AG04449 (cell line): ENCODE measurements at places on chromosomes 3 and 15.
A peak's percentile ranks its signal among the peaks of the same experiment; 100 is the strongest.

- no peak for DNase-seq
Measured at GRCh38 chr3:10524799-10525301, 19.5 kb upstream of the ATP2B2 start.

DNA sequence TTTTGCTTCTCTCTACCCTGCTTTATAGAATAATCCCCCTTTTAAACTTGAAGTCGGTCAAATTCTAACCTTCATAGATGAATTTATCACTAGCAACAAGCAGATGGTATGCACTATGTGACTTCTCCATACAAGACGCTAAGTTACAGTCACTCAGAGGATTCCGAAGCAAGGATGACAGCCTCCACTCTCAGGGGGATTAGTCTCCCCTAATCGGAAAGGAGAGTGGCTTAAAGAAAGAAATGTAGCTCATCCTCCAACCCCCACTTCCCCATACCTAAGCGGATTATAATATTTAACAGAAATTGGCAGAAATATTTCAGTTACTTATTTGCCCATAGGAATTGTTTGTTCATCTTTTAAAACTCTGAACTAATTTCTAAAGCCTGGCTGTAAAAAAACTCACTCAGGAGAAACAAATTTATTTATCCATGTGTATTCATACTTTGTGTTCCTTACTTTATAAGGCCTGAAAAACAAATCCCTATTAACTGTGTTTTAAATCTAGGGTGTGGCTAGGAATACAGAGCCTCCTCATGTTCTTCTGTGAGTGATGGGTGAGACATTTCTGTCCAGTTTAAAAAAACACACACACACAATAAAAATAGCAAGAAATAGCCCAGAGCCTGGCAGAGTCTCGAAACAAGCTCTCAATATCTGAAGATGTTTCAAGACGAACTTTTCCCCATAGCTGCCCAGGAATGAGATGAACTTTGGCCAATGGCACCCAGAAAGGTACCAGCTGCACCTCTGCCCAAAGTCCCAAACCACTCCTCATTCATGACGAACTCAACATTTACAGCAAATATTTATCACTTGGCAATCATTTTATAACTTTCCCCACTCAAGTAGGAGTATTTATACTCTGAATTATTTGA, 18.7 kb downstream of the SIAH2 start:
- no peak for DNase-seq

GRCh38 chr3:113947372-113948014, at the start of gene ZDHHC23:
Gene ZDHHC23 (plus strand): TSS chr3:113948013. CDS start chr3:113948803, 790 bp downstream.
- DNase-seq, result no peak

DNA sequence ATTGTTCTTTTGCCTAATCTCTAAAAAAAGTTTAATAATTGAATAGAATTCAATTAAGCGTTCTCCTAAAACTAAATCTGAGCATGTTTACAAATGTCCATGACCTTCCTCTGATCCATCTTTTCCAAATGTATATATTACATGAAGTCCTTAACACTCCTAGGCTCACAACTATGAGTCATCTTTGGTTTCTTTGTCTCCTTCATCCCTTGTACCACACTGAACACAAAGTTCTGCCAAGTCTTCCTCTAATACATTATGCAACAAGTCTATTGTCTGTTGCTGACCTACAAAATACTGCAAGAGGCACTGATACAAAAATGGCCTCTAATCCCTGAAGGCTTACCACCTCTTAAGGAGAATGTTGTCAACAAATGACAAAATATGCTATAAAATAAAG, 550.2 kb downstream of the PYDC2 start:
- no peak for DNase-seq

GRCh38 chr15:81754078-81754477, 291.7 kb downstream of the MEX3B start:
- no peak for DNase-seq

DNA sequence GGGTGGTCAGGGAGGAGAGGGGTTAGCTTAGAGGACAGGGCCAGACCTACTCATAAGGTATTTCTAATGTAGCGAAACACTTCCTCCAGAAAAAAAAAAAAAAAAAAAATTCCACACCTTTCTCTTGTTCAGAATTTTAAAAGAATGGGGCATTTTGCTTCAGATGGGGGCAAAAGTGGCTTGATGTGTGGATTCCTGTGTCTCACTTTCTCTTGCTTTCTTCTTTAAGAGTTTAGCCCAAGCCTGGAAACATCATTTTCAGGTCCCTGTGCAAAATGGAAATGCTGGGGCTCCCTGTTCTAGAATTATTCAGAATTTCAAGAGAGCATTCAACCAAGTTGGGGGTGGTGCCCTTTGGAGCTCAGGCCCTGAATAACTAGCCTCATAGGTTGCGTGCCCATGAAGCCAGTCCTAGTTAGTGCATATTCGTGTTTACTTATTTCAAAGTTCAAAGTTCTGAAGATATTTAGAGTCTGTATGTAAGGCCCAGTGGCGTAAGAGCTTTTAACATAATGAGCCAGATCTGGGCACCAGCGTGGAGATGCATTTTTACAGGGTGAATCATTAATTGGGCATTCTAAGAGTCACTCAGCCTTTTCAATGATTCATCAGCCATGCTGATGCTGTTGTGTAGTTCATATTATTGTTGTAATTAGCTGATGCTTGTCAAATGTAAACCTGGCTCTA, 104.5 kb downstream of the RPLP1 start:
- peak; percentile 92 for DNase-seq

DNA sequence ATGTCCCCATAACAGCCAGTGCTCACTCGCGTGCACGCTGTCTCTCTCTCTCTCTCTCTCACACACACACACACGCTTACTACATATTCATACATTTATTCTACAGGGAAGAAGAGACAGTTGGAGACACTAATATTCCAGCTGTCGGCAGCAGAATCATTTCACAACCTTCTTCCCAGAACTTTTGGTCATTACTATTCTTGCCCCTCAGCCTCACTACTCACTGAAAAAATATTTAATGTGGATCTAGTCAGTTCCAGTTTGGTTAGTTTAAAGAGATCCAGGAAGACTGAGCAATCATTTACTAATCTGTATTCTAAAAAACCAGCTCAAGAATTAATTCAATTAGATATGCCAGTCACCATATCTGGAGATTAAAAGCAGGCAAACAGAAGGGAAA, 394.9 kb downstream of the PTPRG start:
- DNase-seq, result peak; percentile 56

GRCh38 chr15:94335616-94336015, 104.3 kb downstream of the MCTP2 start:
- DNase-seq, result no peak

GRCh38 chr3:17021614-17022013, 136.9 kb downstream of the PLCL2 start:
- no peak for DNase-seq

GRCh38 chr3:38998086-38998485, 53.7 kb downstream of the SCN11A start:
- no peak for DNase-seq

DNA sequence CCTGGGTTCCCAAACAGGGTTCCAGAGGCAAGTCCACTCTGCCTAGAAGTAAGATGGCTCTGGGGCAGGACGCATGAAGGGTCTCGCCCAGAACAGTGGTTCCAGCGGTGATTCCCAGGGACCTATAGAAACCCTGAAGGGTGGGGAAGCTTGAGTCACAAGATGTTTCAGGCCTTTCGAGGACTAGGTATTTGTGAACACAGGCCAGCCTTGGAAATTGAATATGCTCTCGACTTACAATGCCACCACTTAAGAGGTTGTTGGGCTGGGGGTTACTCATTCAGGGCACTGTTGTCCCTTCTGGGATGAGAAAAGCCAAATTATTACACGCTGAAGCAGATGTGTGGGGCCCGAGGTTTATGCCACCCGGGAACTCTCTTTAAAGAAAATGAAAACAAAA, 152.0 kb downstream of the TJP1 start:
- DNase-seq, result no peak

GRCh38 chr3:10609134-10609533, 103.7 kb upstream of the ATP2B2 start:
- DNase-seq, result no peak

GRCh38 chr3:87627316-87627715, 350.9 kb upstream of the POU1F1 start:
- DNase-seq, result no peak

GRCh38 chr3:186118692-186119091, 9.8 kb upstream of the ETV5 start:
- no peak for DNase-seq

DNA sequence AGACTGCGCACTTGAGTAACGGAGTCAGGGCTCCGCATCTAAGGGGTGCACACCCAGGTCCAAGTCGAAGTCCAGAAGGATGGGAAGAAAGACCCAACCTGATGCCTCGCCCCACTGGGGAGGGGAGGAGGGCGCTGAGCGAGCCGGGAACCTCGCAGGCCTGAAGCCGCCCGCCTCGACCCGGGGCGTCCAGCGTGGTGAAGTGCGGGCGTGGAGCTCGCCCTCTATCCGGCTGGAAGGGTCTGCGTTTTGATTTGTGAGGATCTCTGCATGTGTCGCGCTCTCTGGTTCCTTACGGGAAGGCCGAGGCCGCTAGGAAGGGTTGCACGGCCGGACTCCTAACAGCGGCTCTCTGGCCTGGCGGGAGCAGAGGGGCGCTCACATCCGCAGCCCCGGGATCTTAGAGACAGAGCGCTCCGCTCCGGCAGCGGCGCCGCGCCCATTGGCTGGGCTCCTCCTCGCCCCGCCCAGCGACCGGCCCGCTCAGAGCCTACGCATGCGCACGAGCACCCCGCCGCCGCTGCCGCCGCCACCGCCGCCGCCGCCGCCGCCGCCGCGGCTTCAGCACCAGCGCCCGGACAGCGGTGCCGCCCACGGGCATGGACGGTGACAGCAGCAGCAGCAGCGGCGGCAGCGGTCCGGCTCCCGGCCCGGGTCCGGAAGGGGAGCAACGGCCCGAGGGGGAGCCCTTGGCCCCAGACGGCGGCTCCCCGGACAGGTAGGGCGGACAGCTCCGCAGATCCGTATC, at the start of gene DISP2:
TSS of gene DISP2 (plus strand) at position 497 of the 748 bp plus-strand sequence. CDS start at position 600, 103 bp downstream.
- DNase-seq, result no peak

GRCh38 chr3:71684757-71685386, 40.3 kb downstream of the EIF4E3 start:
- DNase-seq, result no peak

DNA sequence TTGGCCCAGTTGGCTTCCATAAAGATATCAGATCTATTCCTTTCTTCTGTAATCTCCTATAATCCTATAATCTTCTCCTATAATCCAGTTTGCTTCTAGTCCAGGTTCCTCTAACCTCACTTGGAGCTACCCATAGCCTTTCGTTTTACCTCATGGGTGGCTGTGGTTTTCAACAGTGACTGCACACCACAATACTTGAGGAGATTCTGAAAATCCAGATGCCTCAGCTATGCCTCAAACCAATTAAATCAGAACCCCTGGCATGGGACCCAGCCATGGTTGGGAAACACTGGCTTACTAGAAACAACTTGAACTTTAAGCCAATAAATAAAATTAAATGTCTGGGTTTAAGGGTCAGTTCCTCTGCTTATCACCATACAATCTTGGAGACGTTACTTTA, 86.1 kb upstream of the NTRK3 start:
- no peak for DNase-seq

- peak; percentile 23 for DNase-seq
Measured at GRCh38 chr3:35908366-35909232, 269.3 kb downstream of the ARPP21 start.

DNA sequence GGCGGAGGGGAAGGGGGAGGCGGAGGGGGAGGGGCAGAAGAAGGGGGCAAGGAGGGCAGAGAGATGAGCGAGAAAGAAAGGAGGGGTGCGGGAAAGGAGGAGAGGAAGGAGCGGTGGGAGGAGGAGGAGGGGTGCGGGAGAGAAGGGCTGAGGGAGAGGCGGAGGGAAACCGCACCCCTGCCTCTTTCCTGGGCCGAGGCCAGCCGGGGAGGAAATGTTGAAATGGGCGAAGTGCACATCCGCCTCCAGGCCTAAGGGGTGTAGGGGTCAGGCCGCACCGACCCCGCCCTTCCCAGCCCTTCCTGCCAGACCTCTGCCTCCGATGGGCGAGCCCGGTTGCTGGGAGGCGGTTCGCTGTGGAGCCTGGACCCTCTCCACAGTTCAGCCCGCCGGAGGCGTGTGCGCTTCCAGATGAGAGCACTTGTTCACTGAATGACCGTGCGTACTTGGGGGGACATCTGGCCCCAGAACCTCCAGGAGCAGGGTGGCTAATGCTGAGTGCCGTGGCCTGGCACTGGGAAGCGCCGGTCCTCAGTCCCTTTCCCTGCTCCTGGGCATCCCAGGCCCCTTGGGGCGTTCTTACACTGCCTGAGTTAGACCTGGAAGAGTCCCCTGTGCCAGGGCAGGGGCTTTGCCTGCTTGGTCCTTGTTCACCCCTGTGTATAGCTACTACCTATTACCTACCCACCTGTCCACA, 110.3 kb upstream of the KLF13 start:
- DNase-seq, result no peak

DNA sequence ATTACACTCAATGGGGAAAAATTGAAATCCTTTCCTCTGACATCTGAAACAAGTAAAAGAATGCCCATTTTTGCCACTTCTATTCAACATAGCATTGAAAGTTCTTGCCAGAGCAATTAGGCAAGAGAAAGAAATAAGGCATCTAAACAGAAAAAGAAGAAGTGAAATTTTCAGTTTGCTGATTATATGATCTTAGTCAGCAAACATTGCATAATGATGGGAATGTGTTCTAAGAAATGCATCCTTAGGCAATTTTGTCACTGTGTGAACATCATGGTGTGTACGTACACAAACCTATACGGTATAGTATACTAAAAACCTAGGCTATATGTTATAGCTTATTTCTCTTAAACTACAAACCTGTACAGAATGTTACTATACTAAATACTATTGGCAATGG, 278.0 kb downstream of the CGGBP1 start:
- DNase-seq, result no peak

- no peak for DNase-seq
Measured at GRCh38 chr15:99014803-99015697, 7.5 kb upstream of the PGPEP1L start.

- no peak for DNase-seq
Measured at GRCh38 chr15:67821784-67822440, 3.4 kb upstream of the SKOR1 start.

- no peak for DNase-seq
Measured at GRCh38 chr3:16741890-16742289, 136.7 kb upstream of the DAZL start.

DNA sequence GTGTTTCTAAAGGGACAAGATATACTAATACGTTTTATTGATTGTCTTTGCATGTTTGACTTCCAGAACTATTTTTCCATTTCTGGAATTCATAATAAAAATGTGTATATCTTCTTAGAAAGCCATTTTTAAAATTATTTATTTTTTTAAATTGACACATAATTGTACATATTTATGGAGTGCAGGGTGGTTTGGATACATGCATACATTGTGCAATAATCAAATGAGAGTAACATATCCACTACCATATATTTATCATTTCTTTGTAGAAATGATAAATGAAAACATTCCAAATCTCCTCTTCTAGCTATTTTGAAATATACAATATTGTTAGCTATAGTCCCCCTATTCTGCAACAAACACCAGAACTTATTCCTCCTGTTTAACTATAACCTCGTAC, 156.5 kb upstream of the ABI3BP start:
- DNase-seq, result no peak

- DNase-seq, result no peak
Measured at GRCh38 chr3:97138914-97139541, 324.6 kb downstream of the EPHA6 start.

- no peak for DNase-seq
Measured at GRCh38 chr15:80898040-80898439, 91.6 kb downstream of the MESD start.
